ENCODE measurements at places on chromosomes 11 and 22.

DNA sequence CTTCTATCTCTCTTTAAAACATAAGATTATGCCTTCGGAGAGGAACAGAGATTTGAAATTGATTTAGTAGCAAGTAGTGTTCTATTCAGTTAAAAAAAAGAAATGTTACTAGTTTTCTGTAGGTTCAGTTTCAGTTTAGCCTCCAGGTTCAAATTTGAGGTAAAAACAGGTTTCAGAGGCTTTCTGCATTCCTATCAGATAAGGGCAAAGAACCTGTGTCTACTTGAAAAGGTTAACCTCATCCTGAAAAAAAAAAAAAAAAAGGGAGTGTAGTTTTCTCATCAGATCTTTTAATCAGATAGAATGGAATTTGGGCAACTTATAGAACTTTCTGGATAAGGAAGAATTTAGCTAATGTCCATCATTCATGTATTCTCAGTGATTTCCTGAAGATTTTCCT is 12.1 kb downstream of the C11orf97 start:
- DNase-seq = no peak

GRCh38 chr11:65477149-65477965 is 21.5 kb upstream of the MALAT1 start:
- peak; percentile 95 for DNase-seq

DNA sequence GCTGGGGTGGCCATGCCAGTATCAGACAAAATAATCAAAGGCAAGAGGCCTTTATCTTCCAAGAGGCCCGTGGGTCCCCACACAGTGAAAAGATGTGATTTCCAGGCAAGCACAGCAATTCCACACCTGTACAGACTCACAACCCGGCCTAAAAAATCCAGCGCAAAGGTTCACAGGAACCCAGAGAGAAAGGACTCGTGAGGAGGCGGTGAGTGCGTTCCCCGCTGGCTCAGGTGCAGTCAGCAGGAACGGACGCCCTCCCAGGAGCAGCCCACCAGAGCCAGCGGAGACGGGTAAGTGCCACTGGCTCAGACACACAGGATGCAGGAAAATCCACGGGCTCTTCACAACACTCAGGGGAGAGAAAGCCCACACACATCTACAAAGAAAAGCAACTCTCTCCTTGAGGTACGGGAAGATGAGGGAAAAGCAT is 4.4 kb downstream of the TOLLIP start:
- DNase-seq = no peak

DNA sequence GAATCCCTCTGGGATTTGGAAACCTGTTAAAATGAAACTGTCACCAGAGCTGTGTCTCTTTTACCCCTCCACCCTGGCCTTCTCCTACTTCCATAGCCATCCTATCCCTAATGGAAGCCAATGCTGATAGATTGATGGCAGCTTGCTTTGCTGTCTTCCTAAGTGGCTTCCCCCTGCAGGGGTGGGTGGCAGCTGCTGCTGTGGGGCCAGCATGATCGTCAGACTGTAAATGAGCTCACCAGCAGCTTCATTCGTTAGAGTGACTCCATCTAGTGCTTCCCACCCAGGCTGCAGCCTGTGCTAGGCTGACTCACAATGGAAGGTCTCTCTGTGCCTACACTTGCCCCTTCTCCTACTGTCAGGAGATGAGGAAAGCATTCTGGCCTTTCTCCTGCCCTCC is 311.0 kb downstream of the BUD13 start:
- DNase-seq = peak; percentile 12

DNA sequence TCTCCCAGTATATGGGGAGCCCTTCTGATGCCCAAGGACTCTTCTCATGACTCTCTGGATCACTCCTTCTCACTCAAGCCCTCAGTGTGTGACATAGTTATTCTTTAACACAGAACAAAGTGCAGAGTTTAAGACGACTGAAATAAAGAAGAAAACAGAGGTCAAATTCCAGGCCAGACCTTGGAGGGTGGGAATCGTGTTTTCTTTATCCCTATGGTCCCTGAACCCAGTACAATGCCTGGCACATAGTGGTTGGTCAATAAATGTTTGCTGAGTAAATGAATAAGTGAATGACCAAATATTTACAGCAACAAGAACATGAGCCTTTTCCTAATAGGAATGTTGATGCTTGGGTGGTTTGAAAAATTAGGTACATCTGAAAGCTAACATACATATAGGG is 28.8 kb downstream of the VSTM5 start:
- no peak for DNase-seq

DNA sequence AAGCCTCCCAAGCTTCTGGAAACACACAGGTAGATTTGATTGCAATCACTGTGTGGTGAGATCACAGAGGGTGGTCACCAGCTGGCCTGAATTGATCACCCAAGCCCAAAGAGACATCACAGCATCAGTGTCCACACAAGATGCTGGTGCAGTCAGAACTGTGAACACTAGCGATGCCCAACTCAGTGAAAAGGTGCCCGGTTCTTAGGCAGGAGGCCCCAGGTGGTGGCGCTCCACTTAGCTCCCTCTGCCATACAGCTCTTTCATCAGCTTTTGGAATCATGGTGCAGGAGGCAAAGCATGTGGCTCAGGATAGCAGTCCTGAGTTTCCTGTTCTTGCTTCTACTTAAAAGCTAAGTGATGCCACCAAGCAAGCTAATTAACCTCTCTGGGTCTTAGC is 11.1 kb downstream of the DGCR2 start:
- DNase-seq = no peak

DNA sequence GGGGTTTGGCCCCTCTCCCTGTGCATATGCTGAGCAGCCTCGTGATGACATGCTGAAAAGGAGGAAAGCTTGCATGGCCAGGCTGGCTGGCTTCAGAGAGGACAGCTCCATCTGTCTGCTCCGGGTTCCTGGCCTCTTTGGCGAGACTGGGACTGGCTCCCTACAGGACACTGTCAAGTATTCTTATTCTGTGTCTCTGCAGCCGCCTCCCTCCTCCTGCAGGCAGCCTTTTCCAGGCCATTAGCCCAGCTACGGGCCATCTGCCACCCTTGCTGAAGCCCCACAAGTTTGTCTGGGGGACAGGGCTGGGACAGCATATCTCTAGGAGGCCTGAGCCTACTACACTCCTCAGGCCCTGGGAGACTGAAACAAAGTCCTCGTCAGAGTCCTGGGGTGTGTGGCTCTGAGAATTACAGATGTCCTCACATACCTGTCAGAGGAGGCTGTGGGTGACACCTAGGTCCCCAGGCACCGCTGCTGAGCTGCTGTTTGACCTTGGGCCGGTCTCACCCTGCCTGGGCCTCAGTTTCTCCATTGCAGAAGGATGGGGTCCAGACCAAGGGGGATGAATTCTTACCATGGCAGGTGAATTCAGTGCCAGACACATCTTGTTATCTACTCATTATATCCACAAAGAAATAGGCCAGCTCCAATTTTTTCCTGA is 11.0 kb downstream of the MRGPRG start:
- no peak for DNase-seq

DNA sequence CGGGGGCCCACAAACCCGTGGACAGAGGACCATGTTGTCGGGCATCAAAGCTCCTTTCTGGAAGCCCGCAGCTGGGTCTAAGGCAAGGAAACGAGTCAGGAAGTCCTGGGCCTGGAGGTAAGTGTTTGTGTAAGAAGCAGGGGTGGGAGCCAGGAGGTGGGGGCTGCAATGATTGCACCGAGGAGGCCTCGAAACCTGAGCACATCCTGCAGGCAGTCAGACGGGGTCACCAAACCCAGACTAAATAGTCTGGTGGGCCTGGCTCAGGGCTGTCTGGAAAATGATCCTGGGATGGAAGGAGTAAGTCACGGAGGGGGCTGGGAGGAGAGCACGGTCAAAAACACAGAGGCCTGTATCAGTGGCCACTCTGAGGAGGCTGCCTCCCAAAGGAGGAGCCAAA is 539.2 kb downstream of the MN1 start:
- no peak for DNase-seq

DNA sequence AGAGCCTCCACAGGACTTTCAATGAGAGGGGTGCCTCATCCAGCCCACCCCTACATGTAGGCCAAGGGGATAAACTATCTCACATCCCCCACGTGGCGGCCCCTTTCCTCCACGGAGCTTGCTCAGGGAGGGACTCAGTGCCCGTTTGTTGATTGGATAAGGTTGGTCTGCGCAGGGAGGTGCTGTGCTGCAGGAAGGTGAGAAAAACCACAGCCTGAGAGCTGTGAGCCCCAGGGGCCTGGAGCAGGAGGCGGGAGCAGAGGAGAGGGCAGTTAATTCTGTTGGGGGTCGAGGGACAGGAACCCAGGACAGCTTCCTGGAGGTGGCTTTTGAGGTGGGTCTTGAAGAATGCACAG is 31.9 kb upstream of the ATXN10 start:
- DNase-seq = no peak

GRCh38 chr22:31128156-31128555 is 5.4 kb downstream of the INPP5J start:
- DNase-seq = no peak

GRCh38 chr11:61635304-61635703 is 44.9 kb upstream of the DAGLA start:
- DNase-seq = no peak

- peak; percentile 72 for DNase-seq
These were observed 3.7 kb upstream of the KCNC1 start for GRCh38 chr11:17730608-17731462.

DNA sequence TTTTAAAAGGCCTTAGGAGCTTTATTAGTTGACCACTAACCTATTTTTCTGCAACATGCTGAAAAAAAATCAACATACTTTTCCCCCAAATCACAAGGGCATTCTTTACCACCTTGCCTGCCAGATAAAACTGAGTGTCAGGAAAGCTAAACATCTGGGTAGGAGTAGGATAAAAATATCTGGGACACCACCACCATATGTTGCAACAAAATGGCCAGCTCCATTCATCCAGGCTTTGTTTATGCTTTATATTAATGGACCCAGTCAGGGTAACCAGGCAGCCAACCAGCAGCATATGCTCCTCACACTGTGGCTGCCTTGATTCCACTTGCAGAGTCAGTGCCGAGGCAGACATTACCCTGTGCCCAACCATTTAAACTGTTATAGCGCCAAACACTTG is 1024.5 kb downstream of the LRRC4C start:
- no peak for DNase-seq

DNA sequence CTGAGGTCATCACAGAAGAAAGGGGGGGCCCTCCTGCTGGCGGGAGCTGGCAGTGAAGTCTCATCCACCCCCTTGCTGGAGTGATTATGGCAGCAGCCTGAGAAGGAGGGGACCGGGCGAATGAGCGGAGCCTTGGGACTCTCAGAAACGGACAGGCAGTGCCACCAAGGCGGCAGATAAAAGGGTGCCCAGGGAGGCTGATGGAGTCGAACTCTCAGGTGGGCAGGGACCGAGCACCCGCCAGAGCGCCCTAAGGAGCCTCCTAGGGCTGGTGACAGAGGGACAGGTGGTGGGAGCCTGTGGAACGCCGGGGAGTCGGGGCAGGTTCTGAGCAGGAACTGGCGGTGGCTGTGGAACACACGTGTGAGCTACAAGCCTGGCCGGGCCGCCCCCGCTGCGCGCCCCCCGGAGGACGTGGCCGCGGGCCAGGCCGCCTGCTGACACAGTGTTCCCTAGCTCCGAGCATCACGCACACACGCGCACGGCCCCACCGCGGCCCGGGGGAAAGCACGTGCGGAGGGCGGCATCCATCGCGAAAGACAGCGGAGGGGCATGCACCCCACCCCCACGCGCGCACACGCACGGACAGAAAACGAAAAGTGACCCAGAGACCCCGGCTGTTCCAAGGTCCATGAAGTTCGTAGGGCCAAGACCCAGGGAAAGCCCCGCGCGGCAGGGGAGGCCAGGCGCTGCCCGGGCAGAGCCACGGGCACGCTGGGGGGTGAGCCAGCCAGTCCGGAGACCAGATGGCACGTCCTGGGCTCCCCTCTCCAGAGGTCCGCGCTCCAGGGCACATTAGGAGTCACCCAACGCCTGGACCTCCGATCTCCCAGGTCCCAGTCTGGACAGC is 1.0 kb downstream of the VWCE start:
- DNase-seq = peak; percentile 64

- DNase-seq = no peak
These were observed 15.8 kb downstream of the UPB1 start for GRCh38 chr22:24510637-24511625.

- DNase-seq = no peak
These were observed 19.4 kb upstream of the P2RY2 start for GRCh38 chr11:73198677-73199076.

Measured in RKO (cell line).